Suppressor macrophage (primary cell): ENCODE measurements at places on chromosomes 4 and X.

GRCh38 chr4:121018543-121018942 lies 53.8 kb downstream of the NDNF start:
- DNase-seq: no peak

GRCh38 chr4:57544811-57545654 lies 434.8 kb upstream of the IGFBP7 start:
- DNase-seq: no peak

DNA sequence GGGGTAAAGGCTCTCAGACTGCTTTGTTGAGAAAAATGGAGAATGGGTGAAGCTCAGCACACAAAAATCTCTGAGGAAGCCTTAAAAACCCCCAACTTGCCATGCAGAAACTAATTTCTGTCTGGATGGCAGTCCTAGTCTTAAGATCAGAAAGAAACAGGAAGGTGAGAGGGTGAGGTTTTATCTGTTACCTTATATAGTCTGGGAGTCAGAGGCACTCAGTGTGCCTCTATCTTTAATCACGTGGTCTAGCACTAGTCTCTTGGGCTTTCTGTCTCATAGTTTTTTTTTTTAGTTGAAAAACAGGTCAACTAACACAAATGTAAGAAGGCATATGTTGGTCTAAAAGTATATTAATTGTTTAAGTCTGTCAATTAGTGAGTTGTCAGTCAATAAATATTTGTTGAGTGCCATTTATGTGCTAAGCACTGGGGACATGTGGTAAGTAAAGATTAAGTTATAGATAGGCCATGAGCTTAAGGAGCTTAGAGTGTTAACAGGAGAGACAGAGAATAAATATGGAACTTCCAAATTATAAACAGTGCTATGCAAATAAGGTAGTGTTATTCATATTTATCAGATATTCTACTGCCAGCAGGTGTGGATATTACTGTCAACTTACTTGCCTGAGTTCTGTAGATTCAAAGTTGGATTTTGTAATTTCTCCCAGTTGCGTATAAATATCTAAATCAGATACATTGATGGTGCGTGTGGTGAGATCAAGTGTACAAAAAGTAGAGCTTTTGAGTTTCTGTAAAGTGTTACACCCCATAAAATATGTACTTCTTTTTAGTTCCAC lies 7.0 kb downstream of the CYBB start:
- DNase-seq: no peak

DNA sequence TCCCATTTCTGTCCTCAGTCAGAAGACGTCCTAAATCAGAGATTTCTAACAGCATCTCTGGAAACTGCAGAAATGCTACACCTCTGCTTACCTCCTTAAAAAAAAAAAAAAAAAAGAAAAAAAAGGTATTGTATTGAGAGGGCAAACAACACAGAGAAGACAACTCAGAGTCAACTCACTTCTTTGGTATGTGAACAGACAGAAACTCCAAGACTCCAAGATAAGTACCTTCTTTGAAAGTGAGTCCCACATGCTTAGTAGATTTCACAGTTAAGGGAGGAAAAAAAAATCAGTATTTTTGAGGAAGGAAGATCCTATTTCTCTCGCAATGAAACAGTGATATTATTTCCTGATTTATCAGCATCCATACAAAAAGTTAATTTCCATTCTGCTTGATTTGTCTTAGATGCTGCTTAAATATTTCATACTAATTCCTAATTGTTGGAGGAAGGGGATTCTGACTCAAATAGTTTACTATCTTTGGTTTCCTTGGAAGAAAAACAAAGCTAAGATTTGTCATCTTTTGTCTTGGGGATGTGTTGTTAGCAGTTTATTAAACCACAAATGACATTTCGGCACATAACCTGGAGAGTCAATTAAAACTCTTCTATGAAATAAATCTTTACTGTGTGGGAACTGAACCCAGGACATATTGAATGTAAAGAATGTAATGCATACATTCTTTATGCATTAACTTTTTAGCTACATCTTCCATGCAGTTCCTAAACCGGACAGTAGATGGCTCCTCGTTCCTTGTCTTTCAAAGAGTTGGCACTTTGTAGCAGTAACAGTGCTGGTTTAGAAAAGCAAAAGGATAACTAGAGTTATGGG lies 4.7 kb downstream of the RASGEF1B start:
- peak; percentile 92 for DNase-seq

DNA sequence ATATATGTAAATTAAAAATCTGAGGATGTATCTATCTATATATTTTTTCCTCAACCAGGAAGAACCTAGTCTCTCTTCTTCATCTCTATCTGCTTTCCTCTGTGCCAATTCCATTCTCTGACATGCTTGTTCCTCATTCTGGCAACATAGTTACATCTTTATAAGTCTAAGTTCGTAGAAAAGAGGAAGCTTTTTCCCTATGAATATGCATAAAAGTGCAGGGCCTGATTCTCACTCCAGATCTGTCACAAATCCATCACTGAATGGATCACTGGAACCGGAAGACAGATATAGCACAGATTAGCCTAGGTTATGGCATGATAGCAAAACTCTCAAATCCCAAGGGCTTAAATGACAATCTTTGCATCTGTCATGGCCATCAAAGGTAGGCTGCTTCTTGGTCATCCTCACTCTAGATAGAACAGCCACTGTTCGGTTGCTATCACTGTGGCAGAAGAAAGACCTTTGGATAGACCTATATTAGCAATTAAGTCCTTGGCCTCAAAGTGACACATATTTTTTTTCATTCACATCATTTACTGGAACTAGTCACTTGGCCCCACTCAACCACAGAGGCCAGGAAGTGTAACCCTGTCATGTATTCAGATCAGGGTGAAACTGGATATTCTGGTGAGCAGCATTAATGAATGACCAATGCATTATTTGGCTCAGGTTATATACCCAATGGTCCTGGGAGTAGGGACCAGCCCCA lies 22.2 kb downstream of the DTHD1 start:
- peak; percentile 87 for DNase-seq

DNA sequence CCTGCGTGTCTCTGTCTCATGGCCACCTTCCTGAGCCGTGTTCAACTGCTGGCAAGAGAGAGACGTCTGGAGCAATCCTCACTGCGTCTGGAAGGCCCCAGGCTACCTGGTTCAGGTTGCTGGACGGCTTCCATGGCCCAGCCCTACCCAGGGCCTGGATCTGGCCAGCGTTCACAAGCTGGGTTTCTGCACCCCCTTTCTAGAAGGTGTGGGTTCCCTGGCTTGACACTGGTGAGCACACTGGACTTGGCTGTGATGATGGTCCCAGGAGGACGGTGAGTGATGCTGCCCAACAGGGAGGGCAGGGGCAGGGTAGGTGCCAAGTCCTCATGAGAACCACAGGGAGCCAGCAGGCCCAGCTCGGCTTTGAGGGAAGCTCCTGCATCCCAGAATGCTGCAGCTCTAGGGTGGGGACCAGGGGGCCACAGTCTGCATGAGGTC lies 63.4 kb downstream of the HTRA3 start:
- DNase-seq: no peak

GRCh38 chr4:71216316-71216959 lies 122.4 kb upstream of the SLC4A4 start:
- no peak for DNase-seq

GRCh38 chr4:19496756-19497155 lies 754.9 kb upstream of the SLIT2 start:
- DNase-seq: no peak

- DNase-seq: no peak
These were observed 212.6 kb upstream of the RASGEF1B start for GRCh38 chr4:81684352-81684751.

GRCh38 chr4:145387079-145387478 lies 94.6 kb upstream of the SMAD1 start:
- DNase-seq: no peak

GRCh38 chr4:11587797-11588196 lies 159.1 kb upstream of the HS3ST1 start:
- no peak for DNase-seq

- DNase-seq: no peak
These were observed 118.5 kb downstream of the PLS3 start for GRCh38 chrX:115679460-115679859.

DNA sequence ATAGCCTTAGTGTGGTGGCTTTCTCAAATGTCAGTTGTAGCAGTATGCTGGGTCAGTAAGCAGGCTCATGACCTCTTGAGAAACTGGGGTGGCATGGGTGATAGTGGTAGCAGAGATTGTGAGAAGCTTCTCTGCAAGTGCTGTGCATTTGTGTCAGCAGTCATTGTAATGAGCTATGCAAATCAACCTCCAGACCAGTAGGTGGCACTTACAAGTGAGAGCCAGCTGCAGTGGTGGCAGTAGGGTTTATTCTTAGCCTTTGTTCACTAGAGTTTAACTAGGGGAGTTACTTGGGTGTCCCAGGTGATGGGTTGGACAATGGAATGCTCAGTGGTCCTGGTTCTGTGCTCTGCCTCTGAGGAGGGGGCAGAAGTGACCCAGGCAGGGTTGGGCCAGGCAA lies 818.7 kb downstream of the PCDH7 start:
- DNase-seq: no peak

GRCh38 chr4:24476282-24476681 lies 108.1 kb downstream of the DHX15 start:
- peak; percentile 25 for DNase-seq

- DNase-seq: no peak
These were observed 130.0 kb downstream of the ZAR1 start for GRCh38 chr4:48620093-48620492.

DNA sequence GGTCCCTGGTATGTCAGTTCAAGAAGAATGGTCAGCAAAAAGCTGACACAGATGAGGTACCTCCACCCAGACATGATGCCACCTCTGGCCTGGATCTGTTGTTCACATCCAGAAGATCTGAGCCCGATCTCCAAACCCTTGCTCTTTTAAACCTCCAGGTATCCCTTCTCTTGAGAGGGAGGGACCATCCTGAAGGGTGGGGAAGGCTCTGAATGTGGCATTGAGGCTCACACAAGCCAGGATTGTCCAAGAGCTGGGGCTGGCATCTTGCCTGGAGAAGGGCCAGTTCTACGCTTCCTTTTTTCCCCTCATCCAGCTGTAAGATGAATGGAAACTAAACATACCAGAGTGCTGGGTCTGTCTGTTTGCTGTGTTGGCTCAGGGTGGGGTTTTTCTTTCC lies at the start of gene ITIH6:
ITIH6 (minus strand) TSS at position 119 of the 400 bp plus-strand sequence; CDS start at position 74, 45 bp downstream.
- DNase-seq: no peak

DNA sequence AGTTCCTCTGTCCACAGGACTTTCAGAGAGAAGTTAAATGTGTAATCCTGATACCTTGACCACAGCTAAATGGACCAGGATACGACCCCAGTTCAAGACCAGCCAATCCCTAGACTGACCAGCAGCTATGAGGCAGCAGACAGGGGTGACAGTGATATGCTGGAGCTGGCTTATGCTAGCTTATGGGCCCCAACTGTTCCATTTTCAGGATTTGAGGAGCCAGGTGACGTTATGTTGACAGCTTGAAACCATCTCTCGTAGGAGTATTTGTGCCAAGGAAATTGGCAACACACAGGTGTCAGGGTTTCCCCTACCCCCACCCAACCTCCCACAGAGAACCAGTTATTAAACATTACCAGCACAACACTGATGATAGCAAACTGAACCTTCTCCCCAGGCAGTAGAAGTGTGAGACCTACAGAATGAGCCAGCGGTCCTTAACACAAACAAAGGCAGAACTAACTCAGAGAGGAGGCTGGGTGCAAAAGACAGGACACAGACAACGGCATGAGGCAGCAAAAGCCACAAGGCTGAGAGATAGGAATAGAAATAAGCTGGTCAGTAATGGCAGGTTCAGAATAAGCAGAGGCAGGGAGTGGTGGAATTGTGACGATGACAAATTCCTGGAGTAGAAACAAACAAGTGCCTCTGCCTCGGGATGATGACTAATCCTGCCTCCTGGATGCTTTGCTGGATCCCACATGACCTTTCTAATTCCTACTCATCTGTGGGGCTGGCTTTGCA lies 85.6 kb upstream of the CPEB2 start:
- no peak for DNase-seq

DNA sequence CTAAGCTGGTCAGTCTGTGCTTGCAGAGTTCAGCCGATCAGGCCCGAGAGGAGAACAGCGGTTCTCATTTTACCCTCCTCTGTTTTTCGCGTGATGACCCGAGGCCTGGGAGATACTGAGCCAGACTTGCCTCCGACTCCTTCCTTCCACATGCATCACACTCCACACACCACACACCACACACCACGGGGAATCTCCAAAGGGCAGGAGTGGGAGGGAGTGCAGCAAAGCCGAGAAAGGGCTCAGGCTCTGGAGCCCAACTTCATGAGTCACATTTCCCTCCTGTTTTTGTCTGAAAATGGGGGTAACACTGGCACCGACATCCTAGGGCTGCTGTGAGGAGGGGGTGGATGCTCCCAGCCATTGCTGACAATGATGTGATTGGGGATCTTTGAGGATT lies 38.9 kb downstream of the TKTL1 start:
- DNase-seq: peak; percentile 56

DNA sequence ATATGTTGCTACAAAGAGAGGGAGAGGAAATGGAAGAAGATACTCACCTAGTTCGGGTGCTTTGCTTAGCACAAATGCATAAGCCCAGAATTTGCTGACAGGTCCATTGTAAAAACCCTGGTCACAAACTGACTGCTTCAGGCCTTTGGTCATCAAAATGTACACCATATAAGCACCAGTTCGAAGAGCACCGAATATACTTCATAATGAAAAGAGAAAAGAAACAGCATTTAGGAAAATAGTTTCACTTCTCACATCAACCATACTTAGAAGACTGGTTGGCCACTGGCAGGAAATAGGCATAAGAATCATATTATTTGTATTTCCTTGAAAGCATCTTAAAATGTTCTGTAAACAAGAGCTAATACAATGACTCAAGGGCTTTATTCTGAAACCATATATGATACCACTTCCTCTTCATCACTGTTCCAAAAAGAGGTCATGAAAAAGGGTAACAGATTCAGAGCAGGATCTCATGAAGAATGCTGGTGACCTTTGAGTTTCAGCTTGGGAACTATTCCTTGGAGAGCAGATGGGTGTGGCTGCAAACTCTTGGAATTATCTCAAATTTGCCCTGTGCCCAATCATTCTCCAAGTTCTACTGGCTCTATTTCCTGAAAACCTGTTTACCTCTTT lies 138.7 kb downstream of the ELOVL6 start:
- DNase-seq: no peak

DNA sequence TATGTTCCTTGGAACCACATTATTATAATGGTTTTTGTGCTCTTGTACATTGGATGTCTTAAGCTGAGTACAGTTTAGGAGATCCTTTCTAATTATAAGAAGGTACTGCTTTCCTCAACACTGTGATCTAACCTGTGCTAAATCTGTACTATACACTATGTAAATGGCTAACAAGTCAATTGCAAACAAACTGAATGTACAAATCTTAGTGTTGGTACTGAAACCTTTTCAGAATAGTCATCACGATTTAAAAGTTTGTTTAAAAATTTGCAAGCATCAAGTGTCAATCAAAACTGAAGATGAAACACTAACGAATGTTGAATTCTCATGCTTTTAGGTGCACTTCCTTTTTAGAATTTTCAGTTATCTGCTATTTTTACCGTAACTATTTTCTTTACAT lies 2090.4 kb upstream of the TENM3 start:
- DNase-seq: no peak

GRCh38 chrX:127317159-127317558 lies 497.6 kb downstream of the PRR32 start:
- DNase-seq: no peak

- DNase-seq: no peak
These were observed 18.9 kb downstream of the DNAJB14 start for GRCh38 chr4:99927566-99927965.

GRCh38 chr4:75848891-75849290 lies 53.4 kb downstream of the PPEF2 start:
- DNase-seq: no peak

- DNase-seq: no peak
These were observed 224.1 kb upstream of the GK2 start for GRCh38 chr4:79632114-79632513.

GRCh38 chr4:102318105-102318504 lies 27.2 kb downstream of the SLC39A8 start:
- DNase-seq: no peak
